ENCODE measurements at places on chromosomes 6 and 20.

DNA sequence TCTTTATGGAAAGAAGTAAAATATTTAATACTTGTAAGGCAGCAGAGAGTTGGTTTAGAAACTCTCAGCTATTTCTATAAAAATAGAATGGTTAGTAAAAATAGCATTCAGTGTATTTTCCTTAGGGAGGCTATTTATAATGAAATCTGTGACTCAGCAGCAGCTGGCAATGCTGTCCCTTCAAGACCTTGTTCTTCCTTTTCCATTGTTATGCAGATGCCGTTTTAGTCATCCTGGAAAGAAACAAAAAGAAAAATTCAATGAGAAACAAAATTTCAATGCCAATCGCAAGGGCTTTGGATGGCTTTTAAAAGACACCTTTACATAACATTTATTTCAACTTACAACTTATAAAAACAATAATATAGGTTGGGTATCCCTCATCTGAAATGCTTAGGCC is 17.5 kb downstream of the MPC1 start:
- no peak for DNase-seq

DNA sequence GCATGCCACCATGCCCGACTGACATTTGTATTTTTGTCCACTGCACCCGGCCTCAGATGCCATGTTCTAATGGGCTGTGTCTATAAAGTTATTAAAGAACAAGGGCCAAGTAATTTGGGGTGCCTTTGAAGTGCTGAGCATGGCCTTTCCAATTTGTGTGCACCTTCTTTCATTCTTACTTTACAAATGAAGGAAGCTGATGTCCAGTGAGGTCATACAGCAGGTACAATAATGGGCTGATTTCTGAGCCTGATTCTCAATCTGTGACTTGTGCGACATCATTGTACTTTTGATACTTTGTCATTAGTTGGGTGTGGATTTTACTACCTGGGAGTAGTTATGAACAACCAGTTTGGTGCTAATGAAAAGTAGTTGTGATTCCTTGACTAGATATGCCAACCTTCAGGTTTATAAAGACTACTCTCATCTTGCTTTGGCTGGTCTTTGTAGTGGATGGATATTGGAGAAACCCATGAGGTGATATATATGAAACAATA is 94.3 kb downstream of the JARID2 start:
- DNase-seq = no peak

GRCh38 chr6:5086294-5086890 is 1.3 kb downstream of the PPP1R3G start:
- DNase-seq = no peak

DNA sequence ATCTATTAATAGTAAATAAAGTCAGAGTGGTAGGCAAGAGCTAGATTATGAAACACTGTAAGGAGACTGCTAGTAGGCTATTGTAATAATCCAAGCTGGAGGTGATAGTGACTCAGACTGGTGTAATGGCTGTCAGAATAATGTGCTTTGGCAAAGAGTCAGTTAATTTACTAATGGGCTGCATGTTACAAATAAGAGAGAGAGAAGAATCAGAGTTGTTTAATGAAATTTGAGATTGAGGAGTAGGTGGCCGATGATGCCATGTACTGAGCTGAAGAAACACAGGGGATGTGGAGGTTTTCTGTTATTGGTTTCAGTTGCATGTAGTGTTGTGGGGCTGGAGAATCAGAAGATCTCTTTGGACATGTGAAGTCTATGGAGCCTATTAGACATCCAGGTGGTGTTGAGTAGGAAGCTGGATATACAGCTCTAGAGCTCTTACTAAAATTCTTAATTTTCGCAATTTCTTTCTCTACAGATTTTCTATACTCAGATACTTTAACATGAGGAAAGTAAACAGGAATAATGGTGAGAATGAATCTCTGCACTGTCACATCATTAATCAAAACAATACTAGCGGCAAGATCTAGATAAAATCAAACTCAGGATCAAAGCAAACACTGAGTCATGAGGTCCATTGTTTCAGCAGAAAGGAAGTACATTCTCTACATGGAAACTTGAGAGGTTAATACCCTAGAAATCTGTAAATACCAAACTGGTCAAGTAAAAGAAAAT is 167.7 kb downstream of the SIM1 start:
- no peak for DNase-seq

DNA sequence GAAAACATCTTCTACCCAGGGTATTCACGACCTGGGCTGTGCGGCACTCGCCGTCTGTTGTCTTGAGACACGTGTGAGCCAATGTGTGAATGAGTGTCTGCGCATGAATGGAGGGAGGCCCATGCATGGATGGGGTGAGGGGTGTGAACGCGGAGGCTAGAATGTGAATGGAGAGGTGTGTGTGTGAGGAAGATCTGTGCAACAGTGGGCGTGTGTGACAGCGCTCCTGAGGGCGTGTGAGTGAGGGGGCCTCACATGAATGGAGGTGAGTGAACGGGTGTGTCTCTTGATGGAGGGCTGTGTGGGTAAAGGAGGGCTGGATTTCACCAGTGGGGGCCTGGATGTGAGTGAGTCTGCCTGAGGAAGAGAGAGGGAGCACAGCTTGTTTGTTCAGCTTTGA is 146.0 kb downstream of the LRFN2 start:
- DNase-seq = no peak

DNA sequence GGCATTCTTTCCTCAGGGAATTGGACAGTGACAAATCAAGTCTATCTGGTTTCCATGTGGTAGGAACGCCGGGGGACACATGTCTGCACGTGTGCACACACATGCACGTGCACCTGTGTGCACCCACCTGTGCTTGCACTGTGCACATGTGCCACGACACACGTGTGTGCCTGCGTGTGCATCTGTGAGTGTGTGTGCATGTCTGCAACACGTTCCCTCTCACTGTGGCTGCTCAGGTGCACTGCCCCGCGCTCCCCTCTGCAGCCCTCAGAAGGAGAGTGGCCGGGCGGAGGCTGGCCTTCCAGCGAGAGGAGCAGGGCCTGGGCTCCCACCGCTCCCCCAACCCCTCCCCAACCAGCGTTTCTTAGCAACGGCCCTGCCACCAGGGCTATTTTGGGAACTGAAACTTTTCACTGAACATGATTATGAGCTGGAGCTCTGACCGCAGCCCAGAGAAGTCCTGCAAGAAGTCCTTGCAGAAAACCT is 147.8 kb downstream of the PHACTR3 start:
- DNase-seq = no peak

GRCh38 chr6:5679270-5679669 is 327.5 kb downstream of the NRN1 start:
- DNase-seq = no peak

GRCh38 chr20:57966620-57967019 is 256.8 kb upstream of the PMEPA1 start:
- no peak for DNase-seq

DNA sequence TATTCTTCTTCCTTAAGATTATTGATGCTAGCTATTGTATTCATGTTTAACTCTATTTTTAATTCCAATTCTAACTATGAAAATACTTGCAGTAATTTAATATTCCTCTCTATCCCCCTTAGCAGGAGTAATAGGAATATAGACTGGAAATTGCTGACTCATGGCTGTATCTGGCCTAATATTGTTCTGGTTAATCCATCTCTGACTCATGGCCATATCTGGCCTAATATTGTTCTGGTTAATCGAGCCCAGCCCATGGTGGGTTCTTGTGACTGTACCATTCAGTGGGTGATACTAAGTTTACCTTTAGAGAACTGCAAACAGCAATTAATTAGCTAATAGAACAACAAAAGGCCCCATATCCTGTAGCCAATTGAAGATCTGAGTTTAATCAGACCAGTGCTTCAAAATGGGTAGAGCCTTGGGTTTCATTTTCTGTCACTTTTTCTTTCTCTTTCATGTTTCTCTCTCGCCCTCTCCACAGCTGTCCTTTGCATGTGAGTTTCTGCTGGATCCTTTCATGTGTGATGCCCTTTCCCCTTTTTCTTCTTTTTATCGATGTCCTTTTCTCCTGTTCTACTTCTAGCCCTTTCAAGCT is 50.6 kb downstream of the SLC22A3 start:
- DNase-seq = no peak

GRCh38 chr6:109240370-109241084 is 141.7 kb downstream of the CD164 start:
- no peak for DNase-seq

DNA sequence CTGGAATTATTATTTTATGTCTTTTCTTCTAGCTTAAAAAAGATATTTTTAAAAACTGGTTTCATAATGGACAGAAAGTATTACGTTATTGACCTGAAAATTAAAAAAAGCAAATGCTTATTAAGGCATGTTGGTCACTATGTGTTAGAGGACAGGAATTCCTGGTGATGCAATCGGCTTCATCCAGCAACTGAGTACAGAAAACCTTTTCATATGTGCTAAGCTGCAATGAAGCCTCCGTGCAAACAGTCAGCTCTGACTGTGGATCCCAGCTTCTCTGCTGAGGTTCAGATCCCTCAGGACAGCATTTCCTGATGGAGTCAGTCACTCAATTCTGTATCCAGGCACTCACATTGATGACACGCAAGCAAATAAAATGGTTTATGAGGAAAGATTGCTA is 22.7 kb upstream of the BMP2 start:
- no peak for DNase-seq

- DNase-seq = no peak
Observed at GRCh38 chr6:100376103-100376502, 88.6 kb downstream of the SIM1 start.

DNA sequence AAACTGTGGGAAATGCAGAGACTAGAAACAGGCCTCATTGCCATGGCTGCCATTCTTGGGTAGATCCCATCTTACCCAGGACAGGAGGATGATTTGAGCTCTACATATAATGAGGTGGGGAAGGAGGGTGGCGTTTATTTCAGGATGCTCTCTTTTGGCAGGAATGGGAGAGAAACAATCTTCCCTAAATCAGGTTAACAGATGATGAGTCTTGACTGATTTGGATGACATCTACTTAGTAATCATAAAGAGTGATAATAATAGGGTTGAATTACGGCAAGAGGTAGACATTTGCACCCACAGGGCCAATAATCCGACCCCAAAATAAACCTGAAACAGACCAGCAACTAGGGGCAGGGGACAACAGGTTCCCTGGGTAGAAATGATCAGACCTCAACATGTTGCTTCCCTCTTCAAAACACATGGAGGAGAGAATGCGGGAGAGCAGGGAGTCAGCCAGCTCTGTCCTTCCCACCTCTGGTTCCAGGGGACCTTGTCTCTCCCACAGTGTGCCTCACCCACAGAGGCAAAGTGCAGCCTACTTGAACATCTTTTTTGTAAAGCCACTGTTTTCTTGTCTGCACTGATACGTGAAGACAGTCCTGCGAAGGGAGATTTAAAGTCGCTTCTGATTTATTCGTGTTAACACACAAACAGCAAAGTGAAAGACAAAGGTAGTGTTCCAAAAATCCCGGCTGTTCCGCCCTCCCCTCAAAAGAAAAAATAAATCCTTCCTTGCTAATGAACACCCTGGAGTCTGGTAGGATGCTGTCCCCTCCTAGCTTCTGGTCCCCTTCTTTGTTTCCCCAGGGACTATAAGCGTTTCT is 3.9 kb downstream of the FOXQ1 start:
- no peak for DNase-seq

DNA sequence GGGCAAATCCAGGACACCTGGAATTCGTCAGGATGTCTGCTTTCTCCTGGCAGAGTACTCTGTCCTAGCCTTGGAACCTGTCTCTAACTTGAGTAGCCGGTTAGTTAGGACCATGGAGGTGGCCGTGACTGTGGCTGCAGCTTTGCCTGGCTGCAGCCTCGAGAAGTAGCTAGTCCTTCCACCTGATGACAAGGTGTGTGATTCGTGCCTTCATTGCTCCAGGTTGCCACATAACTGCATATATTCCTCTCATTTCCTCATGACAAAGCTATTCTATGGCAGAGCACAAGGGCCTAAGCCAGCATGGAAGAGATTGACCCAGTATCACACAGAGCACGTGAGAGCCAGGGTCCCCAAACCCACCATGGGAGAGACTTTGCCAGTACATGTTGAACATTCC is 39.8 kb upstream of the KIF25 start:
- no peak for DNase-seq

DNA sequence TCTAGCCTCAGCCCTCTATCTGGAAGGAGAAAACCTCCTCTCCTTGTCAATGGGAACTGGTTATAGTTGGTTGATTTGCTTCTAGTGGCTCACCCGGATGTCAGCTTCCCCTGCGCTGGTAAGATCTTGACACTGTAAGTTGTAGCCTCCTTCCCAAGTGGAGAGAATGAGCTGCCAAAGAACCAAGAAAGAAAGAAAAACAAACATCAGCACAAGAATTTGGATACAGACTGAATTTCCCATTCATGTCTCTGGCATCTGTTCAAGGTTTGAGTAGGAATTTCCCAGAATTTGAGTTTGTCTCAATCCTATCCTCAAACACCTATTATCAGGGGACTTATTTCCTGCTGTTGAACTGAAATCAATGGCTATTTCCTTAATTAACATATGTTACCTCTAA is 44.1 kb downstream of the ELOVL2 start:
- DNase-seq = no peak

- DNase-seq = no peak
Observed at GRCh38 chr6:53771785-53772624, 22.8 kb upstream of the LRRC1 start.
